ENCODE measurements at places on chromosomes 4 and X.

GRCh38 chr4:137536789-137537561 lies 4.7 kb upstream of the PCDH18 start:
- DNase-seq: peak; percentile 29

- no peak for DNase-seq
Observed at GRCh38 chrX:146141221-146141620, 323.6 kb downstream of the SLITRK2 start.

- DNase-seq: no peak
Observed at GRCh38 chr4:65671372-65671771, 1.1 kb upstream of the EPHA5 start.

- DNase-seq: no peak
Observed at GRCh38 chr4:147059064-147059731, 113.5 kb upstream of the TTC29 start.

- no peak for DNase-seq
Observed at GRCh38 chr4:101218346-101218745, 129.0 kb downstream of the PPP3CA start.

DNA sequence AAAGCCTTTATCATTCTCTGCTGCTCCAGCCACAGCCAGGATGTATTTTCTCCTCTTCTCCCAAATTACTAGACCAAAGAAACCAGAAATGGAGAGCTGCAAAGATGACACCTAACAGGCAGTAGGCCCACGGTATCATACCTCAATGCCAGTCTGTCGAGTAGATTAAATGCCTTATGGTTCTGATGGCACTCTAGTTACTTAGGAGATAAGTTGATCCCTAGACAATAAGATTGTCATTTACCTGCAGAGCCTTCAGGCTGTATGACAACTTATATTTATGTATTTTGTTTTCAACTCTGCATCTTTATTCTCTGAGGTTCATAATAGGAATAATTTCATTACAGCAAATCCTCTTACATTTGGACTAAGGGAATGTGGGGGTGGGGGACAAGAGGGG lies 262.1 kb downstream of the LDB2 start:
- DNase-seq: no peak

GRCh38 chr4:107870916-107871786 lies 46.4 kb downstream of the SGMS2 start:
- DNase-seq: no peak

GRCh38 chr4:14841801-14842768 lies 160.2 kb upstream of the CPEB2 start:
- DNase-seq: no peak

- peak; percentile 91 for DNase-seq
Observed at GRCh38 chr4:53508446-53508845, 82.8 kb downstream of the LNX1 start.

GRCh38 chr4:5824227-5824626 lies 68.7 kb downstream of the CRMP1 start:
- DNase-seq: no peak

- no peak for DNase-seq
Observed at GRCh38 chrX:1249101-1249887, 19.3 kb upstream of the CSF2RA start.

DNA sequence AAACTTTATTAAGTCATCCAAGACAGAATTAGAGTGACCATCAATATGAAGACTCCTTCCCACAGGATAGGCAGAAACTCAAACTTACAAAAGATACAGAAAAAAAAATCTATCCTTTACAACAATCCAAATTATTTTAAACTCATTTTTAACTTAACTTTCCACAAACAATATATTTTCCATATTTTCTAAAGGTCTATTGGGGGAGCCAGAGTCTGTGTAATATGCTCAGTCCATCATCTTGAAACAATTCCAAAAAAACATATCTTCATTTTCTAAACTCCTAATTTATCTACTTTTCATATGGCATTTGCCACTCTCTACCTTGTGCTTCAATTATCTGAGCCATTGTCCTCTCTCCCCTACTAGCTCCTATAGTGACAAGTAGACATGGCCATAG lies 378.1 kb downstream of the PDGFC start:
- no peak for DNase-seq

GRCh38 chr4:150960079-150960478 lies 55.0 kb downstream of the LRBA start:
- DNase-seq: peak; percentile 55

GRCh38 chrX:17788439-17788838 lies 51.1 kb downstream of the SCML1 start:
- DNase-seq: peak; percentile 18

DNA sequence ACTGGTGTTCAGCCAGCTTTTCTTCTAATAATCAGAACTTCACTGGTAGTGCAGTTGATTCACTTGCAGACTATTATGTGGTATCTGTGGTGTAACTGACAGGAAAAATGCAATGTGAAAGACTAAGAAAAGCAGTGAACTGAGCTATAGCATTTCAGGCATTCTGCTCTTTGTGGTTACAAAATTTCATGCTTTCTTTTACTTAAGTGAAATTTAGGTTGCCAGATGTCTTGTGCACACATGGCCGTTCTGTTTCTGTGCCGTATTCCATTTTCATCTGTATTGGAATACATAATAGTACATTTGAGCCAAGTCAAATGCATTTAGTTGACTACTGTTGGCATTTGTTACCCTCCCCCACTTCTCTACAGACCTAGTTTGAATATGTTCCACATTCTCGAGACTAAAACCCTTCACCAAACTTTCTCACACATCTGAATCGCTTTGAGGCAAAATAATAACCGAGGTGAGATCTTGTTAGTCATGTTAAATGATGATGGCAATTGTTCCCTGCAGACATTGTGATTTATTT lies 8.2 kb downstream of the RTL3 start:
- peak; percentile 78 for DNase-seq

DNA sequence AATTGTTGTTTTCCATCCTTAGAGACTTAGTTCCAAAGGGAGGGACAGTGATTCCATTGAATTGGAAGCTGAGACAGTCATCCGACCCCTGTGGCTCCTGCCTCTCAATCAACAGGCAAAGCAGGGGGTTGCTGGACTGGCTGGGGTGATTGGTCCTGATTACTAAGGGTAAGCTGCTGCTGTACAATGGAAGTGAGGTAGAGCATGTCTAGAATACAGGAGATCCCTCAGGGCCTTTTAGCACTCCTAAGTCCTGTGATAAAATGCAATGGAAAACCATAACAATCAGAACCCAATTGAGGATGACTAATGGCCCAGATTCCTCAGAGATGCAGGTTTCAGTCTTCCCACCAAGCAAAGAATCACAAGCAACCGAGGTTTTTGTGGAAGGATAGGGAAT lies 127.6 kb downstream of the AASDH start:
- DNase-seq: no peak

DNA sequence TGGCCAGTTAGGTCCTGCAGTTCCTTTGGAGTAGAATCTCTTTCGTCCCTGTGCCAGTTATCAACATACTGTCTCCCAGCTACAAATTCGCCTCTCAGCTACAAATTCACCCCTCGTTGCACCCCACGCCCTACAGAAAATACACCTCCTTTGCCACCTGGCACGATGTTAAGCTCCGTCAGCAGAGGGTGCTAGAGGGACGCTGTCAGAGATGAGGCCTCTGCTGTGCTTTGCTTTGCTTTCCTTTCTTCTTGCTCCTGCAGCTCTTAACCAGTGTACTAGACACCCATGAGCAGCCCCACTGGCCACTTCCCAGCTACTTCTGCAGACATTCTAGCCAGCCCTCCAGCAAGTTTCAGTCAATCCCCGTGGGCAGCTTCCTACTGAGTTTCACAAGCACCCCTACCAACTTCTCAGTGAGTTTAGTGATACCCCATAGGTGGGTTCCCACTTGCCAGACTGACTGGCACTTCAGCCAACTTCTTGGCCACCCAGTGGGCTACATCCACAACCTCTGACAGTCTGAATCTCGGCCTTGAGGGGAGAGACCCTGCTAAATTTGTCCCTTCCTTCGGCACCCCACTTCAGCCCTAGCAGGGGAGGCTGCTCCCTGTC lies 21.8 kb downstream of the HAUS3 start:
- DNase-seq: peak; percentile 58

- no peak for DNase-seq
Observed at GRCh38 chr4:159174645-159175084, 71.8 kb downstream of the RAPGEF2 start.

- DNase-seq: peak; percentile 58
Observed at GRCh38 chr4:33063241-33063640, 2343.1 kb downstream of the PCDH7 start.

- no peak for DNase-seq
Observed at GRCh38 chr4:79492148-79492547, 84.1 kb upstream of the GK2 start.

GRCh38 chr4:7332216-7333023 lies 102.3 kb downstream of the PSAPL1 start:
- peak; percentile 42 for DNase-seq

GRCh38 chr4:71026086-71026485 lies 32.6 kb downstream of the DCK start:
- peak; percentile 81 for DNase-seq

- no peak for DNase-seq
Observed at GRCh38 chrX:14573161-14573560, 43.8 kb downstream of the GLRA2 start.

- no peak for DNase-seq
Observed at GRCh38 chr4:25769251-25769650, 93.5 kb downstream of the SEL1L3 start.

- no peak for DNase-seq
Observed at GRCh38 chrX:107602694-107603239, 25.5 kb upstream of the PRPS1 start.

GRCh38 chr4:6071191-6071958 lies 53.1 kb upstream of the C4orf50 start:
- no peak for DNase-seq

- DNase-seq: no peak
Observed at GRCh38 chr4:152218576-152218975, 317.3 kb downstream of the FBXW7 start.

DNA sequence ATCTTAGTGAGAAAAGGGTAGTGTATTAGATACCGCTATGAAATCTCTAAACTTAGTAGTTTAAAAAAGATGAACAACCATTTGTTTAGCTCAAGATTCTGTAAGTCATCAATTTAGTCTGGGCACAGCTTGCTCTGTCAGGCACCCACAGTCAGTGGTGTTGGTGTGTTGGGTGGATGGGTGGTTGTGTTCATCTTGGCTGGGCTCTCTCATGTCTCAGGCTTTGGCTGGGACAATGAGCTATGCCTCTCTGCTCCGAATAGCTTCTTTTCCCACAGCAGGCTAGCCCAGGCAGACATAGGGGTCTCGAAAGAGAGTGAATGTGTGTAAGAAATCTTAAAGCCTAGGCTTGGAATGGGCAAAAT lies 127.0 kb upstream of the GATB start:
- DNase-seq: no peak

DNA sequence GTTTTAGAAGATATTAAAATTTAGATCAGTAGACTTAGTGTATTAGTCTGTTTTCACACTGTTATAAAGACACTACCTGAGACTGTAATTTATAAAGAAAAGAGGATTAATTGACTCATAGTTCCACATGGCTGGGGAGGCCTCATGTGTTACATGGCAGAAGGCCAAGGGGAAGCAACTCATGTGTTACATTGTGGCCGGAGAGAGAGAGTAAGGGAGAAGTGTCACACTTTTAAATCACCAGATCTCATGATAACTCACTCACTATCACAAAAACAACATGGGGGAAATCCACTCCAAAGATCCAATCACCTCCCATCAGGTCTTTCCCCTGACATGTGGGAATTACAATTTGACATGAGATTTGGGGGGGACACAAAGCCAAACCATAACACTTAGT lies 1159.7 kb upstream of the PCDH7 start:
- peak; percentile 80 for DNase-seq

DNA sequence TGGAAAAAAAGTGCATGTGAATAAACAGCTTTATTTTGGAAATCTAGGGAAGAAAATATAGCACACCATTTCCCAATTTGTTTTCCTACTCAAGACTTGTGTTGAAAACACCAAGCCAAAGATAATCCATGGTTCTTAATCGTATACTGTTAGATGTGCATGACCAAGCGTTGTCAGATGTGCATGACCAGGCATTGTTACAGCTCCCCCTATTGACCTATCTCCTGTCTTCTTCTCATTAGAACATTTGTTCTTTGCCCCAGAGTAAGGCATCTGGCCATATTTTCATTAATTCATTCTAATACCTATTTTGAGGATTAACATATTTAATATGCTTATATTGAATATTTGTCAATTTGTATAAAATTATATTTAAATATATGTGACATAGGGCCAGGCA lies 14.4 kb upstream of the VCX start:
- no peak for DNase-seq

- DNase-seq: no peak
Observed at GRCh38 chr4:80195441-80196140, 1.7 kb upstream of the PRDM8 start.

- no peak for DNase-seq
Observed at GRCh38 chr4:7087036-7087435, 19.2 kb upstream of the GRPEL1 start.

- DNase-seq: no peak
Observed at GRCh38 chrX:38045538-38046096, 39.3 kb downstream of the SYTL5 start.

GRCh38 chrX:50888884-50889283 lies 21.7 kb upstream of the BMP15 start:
- DNase-seq: no peak

DNA sequence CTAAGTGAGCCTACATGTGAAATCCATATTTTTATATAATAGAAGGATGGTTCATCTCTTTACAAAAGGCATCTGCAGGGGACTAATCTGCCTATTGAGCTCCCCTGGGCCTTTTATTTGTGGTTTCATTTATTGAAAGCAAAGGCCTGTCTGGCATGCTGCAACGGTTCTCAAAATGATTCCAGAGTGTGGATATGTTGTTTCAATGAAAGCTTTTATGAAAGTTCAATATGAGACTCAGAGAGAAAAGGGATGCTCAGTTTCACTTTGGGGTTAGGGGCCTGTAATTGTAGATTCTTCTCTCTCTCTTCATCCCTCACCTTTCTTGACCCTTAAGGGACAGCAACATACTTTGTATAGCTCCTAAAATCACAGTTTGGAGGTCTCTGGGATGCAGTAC lies 204.2 kb upstream of the CASK start:
- DNase-seq: no peak

DNA sequence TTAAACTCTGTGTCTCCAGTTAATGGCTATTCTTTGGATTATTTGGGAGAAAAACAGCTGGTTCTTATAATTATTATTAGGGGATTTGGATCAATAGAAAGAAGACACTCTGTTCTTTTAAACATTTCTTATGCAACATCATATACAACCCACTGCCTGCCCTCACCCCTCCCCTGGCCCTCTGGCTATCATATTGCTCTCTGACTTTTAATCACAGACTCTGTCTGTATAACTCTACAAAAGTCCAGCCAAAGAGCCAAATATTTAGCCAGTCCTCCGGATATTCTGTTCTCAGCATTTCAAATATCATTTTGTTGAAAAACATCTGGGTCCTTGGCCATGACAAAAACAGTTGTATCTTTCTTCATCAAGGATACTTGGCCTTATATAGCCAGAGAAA lies 19.0 kb upstream of the PACRGL start:
- DNase-seq: no peak

- DNase-seq: no peak
Observed at GRCh38 chrX:108053218-108053617, 8.4 kb downstream of the VSIG1 start.

DNA sequence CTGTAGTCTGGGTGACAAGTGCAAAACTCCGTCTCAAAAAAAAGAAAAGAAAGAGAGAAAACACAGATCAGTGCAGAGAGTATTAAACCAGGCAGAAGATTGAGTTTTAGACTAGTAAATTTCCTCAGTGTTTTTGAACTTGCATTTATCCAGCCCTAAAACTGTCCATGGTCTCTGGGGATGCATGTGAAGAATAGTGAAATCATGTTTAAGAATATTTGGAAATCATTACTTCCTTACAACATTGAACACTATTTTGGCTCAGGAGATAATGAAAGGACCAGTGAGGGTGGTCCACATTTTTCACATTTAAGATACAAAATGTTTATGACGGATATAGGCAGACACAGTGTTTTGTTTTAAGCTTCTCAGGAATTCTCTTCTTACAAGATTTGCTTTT lies 195.8 kb upstream of the RASGEF1B start:
- no peak for DNase-seq

All from renal cortical epithelial cell (primary cell).